ENCODE measurements at places on chromosomes 2 and 18.

GRCh38 chr2:97715951-97716694 lies 2.7 kb downstream of the ZAP70 start:
- DNase-seq: no peak

- no peak for DNase-seq
Measured at GRCh38 chr2:11827547-11827946, 81.1 kb downstream of the LPIN1 start.

- no peak for DNase-seq
Measured at GRCh38 chr18:5998907-5999306, 103.6 kb upstream of the TMEM200C start.

DNA sequence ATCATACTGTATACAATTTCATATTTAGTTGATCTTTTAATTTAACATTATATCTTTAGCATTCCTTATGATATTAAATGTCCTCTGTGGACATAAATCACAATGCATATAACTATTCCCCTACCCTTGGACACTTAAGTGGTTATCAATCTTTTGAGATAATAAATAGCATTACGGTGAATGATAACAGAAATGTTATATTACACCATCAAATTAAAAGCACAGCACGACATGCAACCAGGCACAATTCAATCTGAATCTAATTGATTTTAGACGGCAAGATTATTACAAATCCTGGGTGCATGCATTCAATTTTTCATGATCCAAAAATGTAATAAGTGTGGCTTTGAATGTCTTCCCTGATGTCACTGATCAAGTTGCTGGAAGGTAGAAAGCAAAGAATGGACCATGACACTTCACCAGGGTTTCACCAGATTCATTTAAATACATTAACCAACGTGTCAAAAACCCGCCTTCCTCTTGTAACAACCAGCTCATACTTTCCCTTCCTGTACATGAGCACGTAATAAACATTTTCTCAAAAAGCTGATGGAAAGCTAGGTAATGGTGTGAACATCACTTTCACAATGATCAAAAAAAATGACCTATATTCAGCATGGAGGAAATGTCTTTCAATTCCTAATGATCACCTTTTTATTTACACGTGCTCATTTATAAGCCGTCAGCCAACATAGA lies 513.7 kb upstream of the ID2 start:
- no peak for DNase-seq

DNA sequence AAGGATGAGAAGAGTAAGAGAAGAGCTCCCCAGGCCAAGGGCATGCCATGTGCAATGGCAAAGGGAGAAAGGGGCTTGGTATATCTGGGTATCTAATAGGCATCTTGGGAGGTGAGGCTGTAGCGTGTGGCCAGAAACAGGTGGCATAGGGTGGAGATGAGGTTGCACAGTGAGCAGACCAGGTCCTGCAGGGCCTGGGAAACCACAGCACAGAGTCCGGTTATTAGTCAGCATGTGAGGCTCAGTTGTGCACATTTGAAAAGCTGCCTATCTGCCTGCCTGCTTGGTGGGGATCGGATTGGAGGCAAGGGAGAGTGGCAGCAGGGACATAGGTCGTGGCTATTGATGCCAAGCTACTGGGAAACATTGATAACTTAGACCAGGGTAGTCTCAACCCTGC lies 190.6 kb downstream of the TPGS2 start:
- no peak for DNase-seq

All from stimulated activated CD8-positive, alpha-beta memory T cell treated with anti-CD3 and anti-CD28 coated beads, Interleukin-15, amount 100 ng/mL, for 4 hours (primary cell).